ENCODE measurements at places on chromosomes 7 and 10.

DNA sequence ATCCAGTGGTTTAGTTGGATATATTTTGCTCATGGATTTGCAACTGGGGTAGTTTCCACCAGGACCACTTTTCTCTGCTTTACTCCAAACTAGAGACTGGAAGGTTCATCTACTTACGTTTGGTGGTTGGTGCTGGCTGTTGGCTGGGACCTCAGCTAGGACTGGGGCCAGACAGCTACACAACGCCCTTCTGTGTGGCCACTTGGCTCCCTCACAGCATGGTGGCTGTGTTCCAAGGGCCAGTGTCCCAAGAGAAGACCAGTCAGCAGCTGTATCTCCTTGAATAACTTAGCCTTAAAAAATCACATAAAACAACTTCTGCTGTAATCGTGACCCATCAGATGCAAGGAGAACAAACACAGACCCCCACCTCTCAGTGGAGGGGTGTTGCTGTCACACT, 4.2 kb upstream of the KCNH2 start:
- no peak for DNase-seq

GRCh38 chr7:120984406-120984805, 4.1 kb upstream of the CPED1 start:
- DNase-seq = no peak

DNA sequence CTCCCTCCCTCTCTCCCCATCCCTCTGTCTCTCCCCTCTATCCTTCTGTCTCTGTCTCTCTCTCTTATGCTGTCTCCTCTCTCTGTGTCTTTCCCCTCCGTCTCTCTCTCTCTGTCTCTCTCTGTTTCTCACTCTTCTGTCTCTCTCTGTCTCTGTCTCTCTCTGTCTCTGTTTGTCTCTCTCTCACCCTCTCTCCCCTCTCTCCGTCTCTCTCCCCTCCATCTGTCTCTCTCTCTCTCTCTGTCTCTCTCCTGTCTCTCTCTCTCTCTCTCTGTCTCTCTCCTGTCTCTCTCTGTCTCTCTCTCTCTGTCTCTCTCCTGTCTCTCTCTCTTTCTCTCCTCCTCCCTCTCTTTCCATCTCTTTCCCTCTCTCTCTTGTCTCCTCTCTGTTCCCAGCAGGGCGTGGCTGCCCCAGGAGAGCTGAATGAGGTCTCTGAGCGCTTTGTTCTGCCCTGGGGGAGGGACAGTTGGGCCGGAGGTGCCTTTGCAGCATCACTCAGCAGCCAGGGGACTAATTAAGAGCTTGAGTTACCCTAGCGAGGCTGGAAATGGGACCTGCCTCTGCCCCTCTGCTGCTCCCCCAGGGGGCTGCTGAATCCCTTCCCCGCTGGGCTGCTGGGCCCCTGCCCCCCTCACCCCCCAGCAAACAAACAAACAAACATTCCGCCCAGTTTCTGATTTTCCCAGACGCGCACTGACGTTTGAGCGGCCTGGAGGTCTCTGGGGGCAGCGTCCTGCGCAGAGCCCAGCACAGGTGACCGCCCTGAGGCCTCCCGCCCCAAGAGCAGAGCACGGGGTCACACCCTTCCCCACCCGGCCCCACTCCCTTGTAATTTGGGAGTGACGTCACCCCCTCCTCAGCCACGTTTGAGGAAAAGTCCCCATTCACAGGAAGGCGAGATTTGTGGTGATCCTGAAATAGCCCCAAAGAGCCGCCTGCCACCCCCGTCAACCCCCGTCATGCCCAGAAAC, 68.1 kb downstream of the PDGFA start:
- DNase-seq = no peak

- DNase-seq = no peak
Observed at GRCh38 chr7:25240896-25241295, 12.6 kb upstream of the NPVF start.

- no peak for DNase-seq
Observed at GRCh38 chr10:22651276-22651980, 63.0 kb downstream of the PIP4K2A start.

GRCh38 chr10:108639010-108639409, 1284.3 kb downstream of the XPNPEP1 start:
- DNase-seq = no peak

GRCh38 chr7:34237493-34237849, 332.1 kb downstream of the BMPER start:
- no peak for DNase-seq

All from SIG-M5 (cell line).